ENCODE measurements at places on chromosomes 4 and X. TPM values are rescaled to one million over a fixed set of nuclear protein-coding genes. Genes with fewer than 3 reads are reported as not detected.

The DGAT2L6 gene
- total RNA-seq, result not detected

The PAGE4 gene
- total RNA-seq, result not detected

The HPGDS gene
- total RNA-seq, result not detected

The CT47B1 gene
- not detected for total RNA-seq

The POU4F2 gene
- total RNA-seq, result not detected

The NLGN3 gene
- total RNA-seq, result 1.5 TPM

The MAGEA11 gene
- not detected for total RNA-seq

The MAGEE2 gene
- not detected for total RNA-seq
